ENCODE measurements at places on chromosomes 6 and 20. TPM values are rescaled to one million over a fixed set of nuclear protein-coding genes. Genes with fewer than 3 reads are reported as not detected.

GRCh38 chr20:25668446-25668845, 28.2 kb downstream of the ZNF337 start:
- no peak for DNase-seq

- no peak for DNase-seq
These were observed 62.7 kb downstream of the ELOVL2 start for GRCh38 chr6:10981409-10981808.

DNA sequence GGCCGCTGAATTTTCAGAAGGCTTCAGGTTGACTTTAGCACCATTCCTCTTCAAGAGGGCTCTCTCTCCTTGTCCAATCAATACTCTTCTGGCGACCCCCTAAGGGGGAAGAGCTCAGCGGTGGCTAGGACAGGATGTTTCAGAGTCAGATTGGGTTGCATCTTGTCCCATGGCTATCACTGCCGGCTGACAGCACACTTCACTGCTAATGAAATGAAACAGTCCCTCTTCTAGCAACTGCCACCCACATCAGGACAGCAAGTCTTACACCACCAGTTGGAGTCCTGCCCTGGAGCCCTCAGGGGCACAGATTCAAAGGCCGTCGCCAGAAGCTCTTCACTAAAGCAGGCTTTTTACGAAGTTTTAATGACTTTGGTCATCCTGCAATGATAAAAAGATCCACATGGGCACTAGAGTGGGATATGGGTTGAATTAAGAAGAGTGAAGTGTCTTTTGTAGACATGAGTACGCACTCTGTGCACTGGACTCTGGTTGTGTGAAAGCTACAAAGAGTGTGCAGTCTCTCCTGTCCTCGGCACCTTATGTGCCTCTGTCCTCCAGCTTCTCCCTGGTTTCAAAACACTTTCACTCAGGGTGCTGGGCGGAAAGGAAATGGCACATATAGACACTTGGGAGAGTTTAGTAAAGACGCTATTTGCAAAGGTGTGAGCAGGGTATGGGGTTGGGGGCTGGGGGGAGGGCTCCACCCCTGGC, 66.1 kb upstream of the SLC22A16 start:
- peak; percentile 74 for DNase-seq

DNA sequence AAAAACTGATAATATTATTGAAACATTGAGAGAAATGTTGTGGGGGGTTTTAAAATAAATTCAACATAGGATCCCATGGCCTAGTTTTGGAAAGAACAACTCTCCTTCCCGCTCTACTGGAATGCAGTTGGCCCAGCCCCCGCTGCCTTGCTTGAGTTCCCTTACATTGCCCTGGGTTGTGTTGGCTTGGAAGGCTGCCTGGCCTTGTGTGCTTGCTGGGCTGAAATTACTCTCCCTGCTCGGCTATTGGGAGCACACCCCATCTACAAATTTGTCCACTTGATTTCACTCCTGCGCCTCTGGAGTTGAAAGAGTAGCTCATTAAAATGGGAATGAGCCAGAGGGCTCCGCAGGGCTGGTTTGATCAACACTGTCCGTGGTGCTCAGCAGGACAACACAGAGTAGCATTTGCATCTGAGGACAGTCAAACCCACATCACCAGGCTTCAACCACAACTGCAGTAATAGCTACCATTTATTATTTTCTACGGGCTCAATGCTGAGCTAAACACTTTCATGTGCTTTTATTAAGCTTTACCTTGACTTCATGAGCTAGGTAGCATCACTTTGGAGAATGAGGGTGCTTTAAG, 35.2 kb downstream of the DOK5 start:
- peak; percentile 55 for DNase-seq

GRCh38 chr20:5974531-5974930, 24.1 kb downstream of the MCM8 start:
- DNase-seq = no peak

DNA sequence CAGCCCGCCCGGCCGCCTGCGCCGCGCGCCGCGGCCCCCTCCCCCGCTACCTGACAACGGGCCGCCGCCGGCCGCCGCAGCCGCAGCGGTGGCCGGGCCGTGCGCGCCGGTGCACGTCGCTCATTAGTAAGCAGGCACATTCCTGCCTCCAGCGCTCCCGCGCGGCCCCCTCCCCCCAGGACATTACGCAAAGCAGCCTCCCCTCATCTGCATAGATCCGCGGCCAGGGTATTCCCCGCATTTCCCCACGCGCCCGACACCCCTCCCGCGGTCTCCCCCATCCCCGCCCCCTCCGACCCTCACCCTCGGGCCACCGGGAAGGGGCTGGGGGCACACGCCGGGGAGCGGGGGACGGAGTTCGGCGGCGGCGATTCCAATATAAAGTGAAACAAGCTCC, at the start of gene HIVEP2:
TSS of gene HIVEP2 (minus strand) at position 128 of the 397 bp plus-strand sequence. CDS start 170,438 bp downstream, outside the sequence.
- peak; percentile 92 for DNase-seq

GRCh38 chr6:52887910-52888524, 21.5 kb downstream of the GSTA3 start:
- DNase-seq = no peak

GRCh38 chr20:56979125-56979524, 287.3 kb downstream of the BMP7 start:
- peak; percentile 4 for DNase-seq

GRCh38 chr20:19254956-19255355, 42.5 kb downstream of the SLC24A3 start:
- DNase-seq = no peak

Gene PNPLA1
- not detected for total RNA-seq

Gene SLPI
- 5.7 TPM for total RNA-seq

GRCh38 chr20:4457566-4458543, 263.9 kb upstream of the PRND start:
- DNase-seq = no peak

DNA sequence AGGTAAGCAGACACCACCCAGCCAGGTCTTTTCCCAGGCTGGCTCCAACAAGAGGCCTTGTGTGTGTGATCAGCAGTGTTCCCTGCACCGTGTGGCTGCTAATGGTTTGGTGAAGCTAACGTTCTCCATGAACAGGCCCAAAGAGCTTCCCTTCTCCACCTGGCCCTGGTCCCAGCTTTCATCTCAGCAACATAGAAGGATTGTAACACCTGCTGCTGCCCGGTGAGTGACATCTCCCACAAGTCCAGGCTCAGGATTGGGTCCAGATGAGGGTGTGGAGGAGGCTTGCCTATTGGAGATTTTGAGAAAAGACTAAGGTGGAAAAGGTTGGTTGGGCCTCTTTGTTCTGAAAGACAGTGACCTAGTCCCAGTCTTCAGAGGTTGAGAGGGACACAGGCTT, 89.6 kb downstream of the TMEM242 start:
- no peak for DNase-seq

Gene FAM83C
- total RNA-seq = not detected

- DNase-seq = peak; percentile 76
These were observed 22.2 kb upstream of the CCN5 start for GRCh38 chr20:44692932-44693480.

Gene TEAD3
- 32.2 TPM for total RNA-seq

GRCh38 chr20:16966276-16966880, 218.2 kb downstream of the OTOR start:
- DNase-seq = no peak

DNA sequence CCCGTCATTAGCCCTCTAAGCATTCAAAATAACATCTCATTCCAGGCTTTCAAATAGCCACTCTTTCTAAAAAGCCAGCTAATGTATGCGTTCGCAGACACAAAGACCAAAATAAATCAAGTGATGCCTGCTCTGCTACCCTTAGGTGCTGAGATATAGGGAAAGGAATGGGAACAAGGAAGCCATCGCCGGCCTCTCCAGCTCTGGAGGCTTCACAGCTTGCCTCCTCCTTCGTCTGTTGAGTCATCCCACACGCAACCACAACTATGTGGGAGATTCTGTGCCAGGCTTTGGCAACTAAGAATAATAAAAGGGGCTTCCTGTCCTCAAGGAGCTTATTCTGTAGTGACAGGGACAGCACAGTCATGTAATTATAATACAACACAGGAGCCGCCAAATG, 27.3 kb upstream of the SLC22A23 start:
- no peak for DNase-seq

- DNase-seq = no peak
These were observed 970.9 kb downstream of the TBC1D32 start for GRCh38 chr6:120363429-120363828.

- peak; percentile 42 for DNase-seq
These were observed 115.9 kb upstream of the FRMD1 start for GRCh38 chr6:168194732-168195567.

Gene AAR2
- 13.7 TPM for total RNA-seq

- DNase-seq = peak; percentile 72
These were observed 1.4 kb upstream of the MARCKS start for GRCh38 chr6:113855500-113856374.

- DNase-seq = no peak
These were observed 19.8 kb downstream of the DSE start for GRCh38 chr6:116390581-116390980.

Gene MEI4
- total RNA-seq = 0.65 TPM

- DNase-seq = no peak
These were observed 177.1 kb upstream of the ARID1B start for GRCh38 chr6:156599978-156600590.

Gene CALHM4
- not detected for total RNA-seq

DNA sequence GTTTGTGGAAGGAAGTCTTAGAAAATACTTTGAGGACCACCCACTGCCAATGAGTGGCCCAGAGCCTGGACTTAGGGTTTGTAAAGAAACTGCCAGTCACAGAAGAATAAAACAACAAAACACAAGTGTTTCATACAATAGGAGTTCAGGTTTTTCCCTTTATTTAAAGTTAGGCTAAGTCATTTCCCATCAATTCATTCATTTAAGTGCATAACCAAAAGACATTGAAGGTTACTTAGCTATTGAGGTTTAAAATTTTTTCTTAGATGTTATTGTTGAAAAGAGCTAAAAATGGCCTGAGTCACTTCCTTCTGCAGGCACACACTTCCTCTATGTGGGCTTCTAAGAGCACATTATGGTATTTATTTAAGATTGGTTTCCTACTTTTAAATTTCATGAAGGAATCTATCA, 54.2 kb downstream of the ARMC2 start:
- DNase-seq = no peak

DNA sequence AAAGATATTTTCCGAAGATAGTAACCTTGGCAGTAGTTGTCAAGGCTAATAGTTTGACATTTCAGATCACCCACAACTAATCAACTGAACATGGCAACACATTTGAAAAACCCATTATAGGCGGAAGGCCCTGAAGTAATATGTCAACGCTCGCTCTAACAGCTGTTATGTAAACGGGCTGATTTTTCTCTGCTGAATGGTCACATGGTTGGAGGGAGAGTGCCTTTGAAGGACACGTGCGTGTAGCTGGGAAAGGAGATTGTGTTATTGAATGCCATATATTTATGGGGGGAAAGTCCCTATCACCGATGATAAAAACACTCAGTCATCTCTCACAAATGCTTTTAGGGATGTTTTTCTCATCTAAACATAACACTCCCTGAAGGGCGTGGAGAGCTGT, 160.0 kb upstream of the RALGAPA2 start:
- no peak for DNase-seq

Gene GPSM3
- 6.3 TPM for total RNA-seq

Gene SYCP2L
- 0.92 TPM for total RNA-seq

Gene ECI2
- 150 TPM for total RNA-seq

- DNase-seq = no peak
These were observed 206.5 kb downstream of the JARID2 start for GRCh38 chr6:15452182-15452941.

DNA sequence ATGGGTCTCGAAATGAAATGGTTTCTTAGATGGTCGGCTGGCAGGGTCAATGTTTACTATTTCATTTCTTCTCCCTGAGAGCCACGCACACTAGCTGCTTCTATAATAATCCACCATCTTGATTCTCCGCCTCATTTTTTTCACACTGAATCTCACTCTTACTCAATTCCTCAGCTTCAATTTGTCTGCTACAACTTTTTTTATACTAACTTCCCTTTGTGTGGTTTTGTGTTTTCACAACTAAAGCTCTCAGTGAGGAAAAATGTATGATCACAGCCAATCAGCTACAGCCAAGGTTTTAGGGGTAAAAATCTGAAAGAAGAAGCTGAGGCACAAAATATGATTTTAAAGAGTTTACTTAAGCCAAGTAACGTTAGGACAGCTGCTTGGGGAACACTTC, 1309.4 kb downstream of the EPHA7 start:
- no peak for DNase-seq

DNA sequence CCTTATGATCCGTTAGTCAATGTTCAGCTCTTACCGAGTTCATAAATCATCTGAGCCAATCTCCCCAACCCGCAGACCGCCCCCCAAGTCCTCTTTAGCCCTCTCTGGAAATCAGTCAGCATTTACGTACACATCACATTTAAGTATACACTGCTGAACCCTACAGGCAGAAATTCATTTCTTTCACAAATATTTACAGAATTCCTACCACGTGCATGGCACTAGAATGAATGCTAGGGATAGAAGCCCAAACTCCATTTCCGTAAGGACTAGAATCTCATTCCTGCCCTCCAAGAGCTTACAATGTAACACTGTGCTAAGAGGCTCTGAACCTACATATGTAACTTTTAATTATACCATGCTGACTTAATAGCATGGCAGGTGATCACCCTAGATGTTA, 1.8 kb downstream of the OSER1 start:
- no peak for DNase-seq

DNA sequence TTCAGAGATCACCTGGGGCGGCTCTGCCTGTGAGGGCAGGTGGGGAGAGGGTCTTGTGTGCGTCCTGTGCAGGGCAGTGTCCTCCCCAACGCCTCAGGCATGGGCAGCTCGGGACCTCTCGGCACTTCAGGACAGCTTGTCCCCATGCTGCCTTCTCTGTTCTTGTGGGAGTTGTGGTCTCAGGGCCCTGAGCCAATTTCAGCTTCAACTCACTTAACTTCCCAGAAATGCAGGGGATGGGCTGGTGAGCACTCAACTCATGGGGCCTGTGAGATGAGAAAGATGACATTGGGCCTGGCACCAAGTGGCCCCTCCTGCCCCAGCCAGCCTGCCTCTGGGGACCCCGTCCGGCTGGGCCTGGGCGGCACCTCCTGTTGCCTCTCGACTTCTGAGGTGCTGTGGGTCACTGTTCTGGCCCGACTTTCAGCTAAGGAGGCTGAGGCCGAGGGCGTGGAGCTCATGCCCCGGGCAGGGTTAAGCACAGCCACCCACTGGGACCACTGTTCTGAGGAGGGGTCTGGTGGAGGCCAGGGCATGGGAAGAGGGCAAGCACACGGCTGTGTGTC, 6.7 kb downstream of the RGS19 start:
- peak; percentile 42 for DNase-seq

Gene CCM2L
- 10.3 TPM for total RNA-seq

GRCh38 chr20:50416269-50417022, 93.7 kb upstream of the PTPN1 start:
- no peak for DNase-seq

- no peak for DNase-seq
These were observed 6.1 kb downstream of the JAG1 start for GRCh38 chr20:10667560-10668167.

Data from Right ventricle myocardium inferior (tissue), 1 donor.